ENCODE measurements at places on chromosomes 2 and 18.

DNA sequence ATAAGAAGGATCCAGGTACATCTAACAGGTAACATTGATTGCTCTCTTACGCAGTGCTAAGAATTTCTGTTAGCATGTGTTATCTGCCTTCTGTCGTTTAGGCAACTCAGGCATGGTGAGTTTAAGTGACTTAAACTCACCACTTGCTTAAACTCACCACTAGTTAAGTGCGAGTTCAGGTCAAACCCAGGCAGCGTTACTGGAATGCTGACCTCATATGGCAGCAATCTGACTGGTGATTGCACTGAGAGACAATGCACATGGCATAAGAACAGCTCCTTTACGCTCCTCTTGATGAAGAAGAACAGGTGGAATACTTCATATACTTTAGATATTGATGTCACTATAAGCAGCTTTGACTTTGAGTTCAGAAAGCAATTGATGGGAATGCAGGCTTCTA lies 954.1 kb downstream of the SOCS6 start:
- no peak for DNase-seq

DNA sequence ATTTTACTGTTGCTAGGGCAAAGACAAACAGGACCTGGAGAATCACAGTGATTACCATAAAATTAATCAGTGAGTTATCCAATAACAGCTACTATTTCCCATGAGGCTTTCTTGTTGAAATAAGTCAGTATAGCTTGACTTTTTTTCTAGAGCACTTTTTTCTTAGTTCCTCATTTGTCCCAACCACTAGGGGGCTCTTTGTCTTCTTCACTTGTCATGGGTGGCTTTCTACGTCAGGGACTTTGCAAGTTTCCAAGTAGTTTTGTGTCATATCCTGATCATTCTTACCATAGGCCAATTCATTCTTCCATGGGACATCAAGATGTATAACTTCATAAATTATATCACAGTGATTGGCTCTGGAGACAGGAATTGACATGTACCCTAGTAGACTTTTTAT lies 1019.6 kb upstream of the PIK3C3 start:
- peak; percentile 13 for DNase-seq

DNA sequence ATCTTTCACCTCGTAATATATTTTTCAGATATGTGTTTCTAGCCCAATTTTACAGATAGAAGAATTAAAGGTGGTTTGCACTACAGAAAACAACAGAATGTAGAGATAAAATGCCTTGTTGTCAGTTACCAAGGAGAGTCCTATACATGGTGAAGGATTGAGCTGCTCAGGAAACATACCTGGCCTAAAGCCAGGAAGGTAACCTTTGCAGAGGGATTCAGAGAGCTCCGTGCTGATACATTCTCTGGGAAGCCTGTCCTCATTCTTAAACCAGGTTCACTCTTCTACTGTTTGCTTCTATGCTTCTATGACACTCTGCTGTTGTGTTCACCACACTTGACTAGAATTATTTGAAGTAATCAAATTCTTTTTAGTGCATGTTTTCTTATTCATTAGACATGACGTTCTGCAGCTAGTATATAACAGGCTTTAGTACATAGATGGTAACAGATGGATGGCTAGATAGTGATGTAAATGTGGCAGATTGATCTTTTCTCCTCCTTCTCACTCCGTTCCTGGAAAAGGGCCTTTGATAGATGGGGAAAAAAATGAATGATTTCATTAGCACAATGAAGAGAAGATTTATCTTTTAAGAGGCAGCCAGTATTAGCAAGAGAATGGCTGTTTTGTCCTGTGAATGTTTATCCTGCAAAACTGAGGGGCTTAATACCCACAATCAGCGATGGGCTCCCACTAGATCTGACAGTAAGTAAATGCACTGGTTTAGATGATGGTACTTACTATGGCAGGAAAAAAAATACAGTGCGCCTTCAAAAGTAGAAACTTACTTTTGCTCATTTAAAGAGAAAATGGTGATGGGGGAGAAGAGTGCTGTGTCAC lies 589.6 kb upstream of the FAM98A start:
- no peak for DNase-seq

DNA sequence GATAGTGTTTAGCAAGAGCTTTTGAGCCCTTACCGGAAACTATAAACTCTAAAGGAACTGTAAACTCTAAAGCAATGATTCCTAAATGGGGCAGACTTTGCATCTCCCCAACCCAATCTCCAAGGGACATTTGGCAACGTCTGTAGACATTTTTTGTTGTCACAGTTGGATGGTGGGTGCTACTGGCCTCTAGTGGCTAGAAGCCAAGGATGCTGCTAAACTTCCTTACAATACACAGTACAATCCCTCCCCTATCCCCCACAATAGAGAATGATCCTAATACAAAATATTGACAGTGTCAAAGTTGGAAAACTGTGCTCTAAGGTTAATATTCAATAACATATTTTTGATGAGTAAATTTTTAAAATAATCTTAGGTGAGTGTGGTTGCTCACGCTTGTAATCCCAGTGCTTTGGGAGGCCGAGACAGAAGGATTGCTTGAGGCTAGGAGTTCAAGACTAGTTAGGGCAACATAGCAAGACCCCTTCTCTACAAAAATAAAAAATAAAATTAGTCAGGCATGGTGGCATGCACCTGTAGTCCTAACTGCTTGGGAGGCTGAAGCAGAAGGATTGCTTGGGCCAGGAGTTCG lies 66.7 kb downstream of the PTPN4 start:
- DNase-seq, result peak; percentile 28

DNA sequence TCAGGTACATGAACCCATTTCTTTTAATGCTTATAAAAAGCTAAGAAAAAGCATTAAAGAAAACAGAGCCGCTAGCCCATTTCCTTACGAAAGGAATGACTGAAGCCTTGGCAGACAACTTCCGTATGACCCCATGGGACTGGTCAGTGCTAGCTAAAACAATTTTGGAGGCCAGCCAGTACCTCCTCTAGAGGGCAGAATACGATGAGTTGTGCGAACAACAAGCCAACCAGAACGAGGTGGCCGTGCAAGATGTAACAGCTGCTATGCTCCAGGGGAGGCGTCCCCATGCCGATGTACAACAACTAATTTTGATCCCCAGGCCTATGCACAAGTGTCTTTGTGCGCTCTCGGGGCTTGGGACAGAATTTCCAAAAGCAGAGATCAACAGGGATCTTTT lies 16.7 kb downstream of the MAP3K2 start:
- no peak for DNase-seq

GRCh38 chr18:33802955-33803354 lies 224.9 kb downstream of the ASXL3 start:
- DNase-seq, result no peak

DNA sequence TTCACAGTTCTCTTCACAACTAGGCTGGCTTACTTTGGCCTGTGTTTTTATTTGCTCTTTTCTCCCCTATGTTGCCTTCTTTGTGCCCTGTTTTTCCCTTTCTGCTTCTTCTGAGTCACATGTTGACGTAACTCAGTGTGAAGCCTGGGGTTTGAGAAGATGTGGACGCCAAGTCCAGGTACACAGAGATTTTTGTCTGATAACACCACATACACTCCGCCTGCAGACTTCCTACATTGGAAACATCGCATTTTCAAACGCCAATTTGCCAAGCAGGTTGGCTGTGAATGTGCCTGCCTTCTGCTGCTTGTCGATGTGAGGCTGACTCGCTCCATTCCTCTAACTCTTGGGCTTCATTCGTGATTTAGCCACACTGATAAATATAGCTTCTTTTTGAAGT lies 62.6 kb upstream of the FN1 start:
- DNase-seq, result no peak

DNA sequence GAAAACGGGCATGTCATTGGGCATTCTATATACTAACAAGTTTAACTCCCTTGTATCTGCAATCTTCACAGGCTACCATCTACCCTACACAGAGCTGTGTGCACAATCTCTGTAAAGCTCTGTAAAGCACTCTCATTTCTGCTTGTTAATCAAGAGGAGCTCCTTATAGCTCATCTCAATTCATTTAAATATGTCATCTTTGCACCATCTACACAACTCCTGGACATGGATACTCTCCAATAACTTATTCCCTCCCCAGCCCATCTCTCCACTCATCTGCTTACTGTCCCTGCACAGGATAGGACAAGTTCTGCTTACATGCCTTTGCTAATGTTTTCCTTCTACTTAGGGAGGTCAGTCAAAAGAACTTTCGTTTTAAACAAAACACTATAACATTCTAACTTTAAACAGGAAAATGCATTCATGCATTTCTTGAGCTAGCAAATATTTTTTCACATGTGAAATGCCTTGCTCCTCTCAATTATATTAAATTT lies 61.4 kb downstream of the DPP4 start:
- no peak for DNase-seq

DNA sequence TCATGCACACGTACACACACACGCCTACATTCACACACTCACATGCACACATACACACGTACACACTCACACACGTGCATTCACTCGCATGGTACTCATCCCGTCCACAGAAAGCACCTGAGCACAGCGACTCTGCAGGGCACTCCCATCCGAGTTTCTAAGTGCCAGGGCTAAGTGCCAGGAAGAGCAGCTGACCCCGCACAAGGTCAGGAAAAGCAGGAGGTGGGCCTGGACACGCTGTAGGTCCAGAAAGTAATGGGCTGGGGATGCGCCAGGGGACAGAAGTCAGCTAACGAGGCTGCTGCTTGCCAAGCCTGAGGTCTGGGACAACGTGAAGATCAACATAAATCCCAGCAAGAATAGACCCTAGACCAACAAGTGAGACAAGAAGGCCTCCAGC lies 15.8 kb downstream of the ADI1 start:
- no peak for DNase-seq

GRCh38 chr18:46748466-46748865 lies 8.4 kb downstream of the ST8SIA5 start:
- no peak for DNase-seq

DNA sequence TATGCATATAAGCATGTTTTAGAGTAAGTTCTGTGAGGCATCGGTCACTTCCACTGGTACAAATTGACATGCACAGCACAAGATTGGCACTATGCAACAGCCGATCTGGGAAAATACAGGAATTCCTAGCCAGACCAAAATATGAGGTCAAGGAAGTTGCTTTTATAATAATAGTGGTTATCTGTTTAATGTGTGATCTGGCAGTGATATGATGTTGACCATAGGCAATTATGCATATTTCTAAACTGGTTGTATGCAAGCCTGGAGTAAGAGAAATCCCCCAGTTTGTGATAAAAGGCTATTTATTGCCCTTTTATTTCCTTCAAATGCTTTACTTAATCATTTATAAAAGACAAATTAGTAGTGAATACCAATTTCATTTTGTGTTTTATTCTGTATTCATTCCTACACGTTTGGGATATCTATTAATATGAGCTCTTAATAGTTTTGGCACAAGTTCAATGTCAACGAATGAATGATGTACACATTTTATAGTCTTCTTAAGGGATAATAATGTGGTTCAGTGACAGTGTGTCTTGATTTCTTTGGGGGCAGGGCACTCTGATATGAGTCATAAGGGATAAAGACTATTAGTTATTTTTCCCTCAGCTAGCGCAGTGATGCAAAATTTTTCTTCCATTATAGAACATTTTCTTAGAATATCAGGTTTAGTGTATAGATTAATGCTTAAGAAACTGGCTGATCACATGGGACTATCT lies 34.7 kb upstream of the ZEB2 start:
- no peak for DNase-seq

GRCh38 chr18:8982416-8983183 lies 119.9 kb upstream of the NDUFV2 start:
- peak; percentile 64 for DNase-seq

GRCh38 chr2:69253611-69254301 lies 133.3 kb downstream of the GFPT1 start:
- peak; percentile 92 for DNase-seq

- no peak for DNase-seq
Measured at GRCh38 chr18:48656176-48656575, 117.3 kb downstream of the CTIF start.

- DNase-seq, result no peak
Measured at GRCh38 chr2:207895274-207895860, 125.7 kb upstream of the FZD5 start.

GRCh38 chr18:49376046-49376445 lies 84.4 kb downstream of the DYM start:
- no peak for DNase-seq

DNA sequence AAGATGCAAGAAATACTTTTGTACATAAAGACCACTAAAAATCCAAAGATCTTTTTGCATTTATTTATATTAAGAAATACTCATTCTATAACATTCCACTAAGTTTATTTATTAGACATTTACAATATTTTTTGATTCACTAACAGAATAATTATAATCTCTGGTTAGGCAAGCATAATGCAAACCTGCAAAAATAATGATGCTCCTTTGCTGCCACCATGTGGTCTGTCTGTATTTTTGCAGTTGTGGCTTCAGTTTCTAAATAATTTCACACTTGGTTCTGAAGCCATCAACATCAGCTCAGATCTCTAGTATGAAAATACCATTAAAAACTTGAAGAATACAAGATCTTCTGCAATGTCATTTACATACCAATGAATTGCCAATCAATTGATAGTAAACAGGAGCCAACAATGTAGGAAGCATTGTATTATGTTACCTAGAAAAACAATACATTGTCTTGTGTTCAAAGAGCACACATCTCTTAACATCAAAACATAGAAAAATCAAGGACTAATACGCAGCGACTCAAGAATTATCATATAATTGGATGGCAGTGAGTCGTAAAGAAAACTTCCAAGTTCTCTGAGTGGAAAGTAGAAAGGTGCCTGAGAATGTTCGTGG lies 28.8 kb upstream of the WDR75 start:
- DNase-seq, result peak; percentile 58

GRCh38 chr2:3154146-3154545 lies 223.5 kb downstream of the EIPR1 start:
- no peak for DNase-seq

DNA sequence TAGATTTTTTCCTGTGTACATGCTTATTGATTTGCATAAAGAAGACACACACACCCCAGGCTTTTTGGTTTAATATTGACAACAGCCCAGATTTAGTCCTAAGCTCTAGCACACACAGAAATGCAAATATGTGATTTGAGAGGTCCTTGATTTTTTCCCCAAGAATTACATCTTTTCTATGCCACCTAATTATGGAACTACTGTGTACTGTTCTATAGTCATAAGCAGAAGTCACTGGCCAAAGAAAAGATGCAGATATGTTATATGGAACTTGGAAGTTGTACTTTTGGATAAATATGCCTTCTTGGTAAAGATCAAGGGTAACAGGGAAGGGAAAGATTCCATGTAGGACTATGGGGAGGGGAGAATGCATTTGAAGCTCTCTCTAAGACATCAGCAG lies 105.6 kb downstream of the SETBP1 start:
- no peak for DNase-seq
